ENCODE measurements at places on chromosomes 11 and 22.

- DNase-seq, result peak; percentile 30
Observed at GRCh38 chr11:63768237-63769041, at the start of gene ZFTA. Gene ZFTA, minus strand, starts transcription at chr11:63768775. Its CDS starts 153 bp downstream, at chr11:63768622.

GRCh38 chr11:8720868-8721608 is 38.4 kb downstream of the RPL27A start:
- no peak for DNase-seq

- DNase-seq, result no peak
Observed at GRCh38 chr11:122293296-122294023, 177.4 kb upstream of the BLID start.

GRCh38 chr11:10561043-10561818 is 7.2 kb downstream of the LYVE1 start:
- no peak for DNase-seq

- DNase-seq, result no peak
Observed at GRCh38 chr11:65382804-65383368, 440 bp upstream of the SLC25A45 start.

- DNase-seq, result no peak
Observed at GRCh38 chr11:12007769-12008737, at the start of gene DKK3. Gene DKK3, minus strand, starts transcription at chr11:12008626. Its CDS starts 44 bp downstream, at chr11:12008582.

DNA sequence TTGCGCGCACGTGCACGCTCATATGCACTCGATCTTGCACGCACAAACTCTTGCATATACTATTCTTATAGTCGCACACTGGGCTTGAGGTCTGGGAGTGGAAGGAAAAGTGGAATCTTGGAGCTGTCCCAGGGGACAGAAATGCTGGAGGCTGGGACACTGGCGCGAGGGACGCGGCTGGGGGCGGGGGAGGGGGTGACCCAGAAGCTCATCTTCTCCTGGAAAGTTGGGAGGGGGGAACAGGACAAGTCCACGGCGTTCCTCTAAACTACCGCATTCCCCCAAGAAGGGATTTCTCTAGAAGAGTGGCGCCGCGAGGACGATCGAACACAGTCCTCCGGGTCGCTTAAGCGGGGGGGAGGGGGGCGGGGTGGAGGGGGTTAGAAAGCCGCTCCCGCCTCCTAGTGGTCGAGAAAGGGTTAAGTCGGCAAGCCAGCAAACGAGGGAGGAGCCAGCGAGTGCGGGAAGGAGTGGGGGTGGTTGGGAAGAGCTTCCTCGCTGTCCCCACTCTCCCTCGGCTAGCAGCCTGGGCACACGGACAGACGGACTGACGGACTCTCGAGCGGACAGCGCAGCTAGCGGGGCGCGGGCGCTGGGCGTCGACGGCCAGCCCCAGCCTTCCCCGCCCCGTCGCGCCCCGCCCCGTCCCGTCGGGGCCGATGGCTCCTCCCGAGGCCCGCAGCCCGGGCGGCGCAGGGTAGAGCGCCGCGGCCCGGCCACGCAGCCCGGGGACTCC is at the start of gene RTN4RL2:
RTN4RL2 (plus strand) TSS at position 507 of the 736 bp plus-strand sequence. CDS start 338 bp downstream, outside the sequence.
- no peak for DNase-seq

DNA sequence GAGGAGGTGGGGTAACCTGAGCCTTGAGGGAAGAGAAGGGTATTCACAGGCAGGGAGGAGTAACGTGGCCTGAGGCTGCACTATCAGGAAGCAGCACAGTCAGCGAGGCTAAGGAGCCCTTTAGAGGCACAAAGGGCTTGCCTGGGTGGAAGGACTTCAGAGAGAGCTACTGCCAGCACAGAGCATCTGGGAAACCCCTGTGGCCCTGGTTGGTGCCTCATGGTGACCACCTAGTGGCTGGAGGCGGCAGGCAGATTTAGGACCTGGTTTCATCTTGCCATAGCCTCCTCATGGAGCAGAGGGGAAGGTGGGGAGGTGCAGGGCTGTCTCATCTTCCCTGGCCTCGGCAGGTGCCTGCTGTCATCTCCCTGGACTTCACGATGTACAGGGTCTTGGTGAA is 64.5 kb downstream of the MPPED1 start:
- no peak for DNase-seq

- DNase-seq, result no peak
Observed at GRCh38 chr22:20604776-20605221, 97.4 kb downstream of the MED15 start.

- peak; percentile 12 for DNase-seq
Observed at GRCh38 chr22:19429950-19430889, 1.3 kb downstream of the HIRA start.

GRCh38 chr11:129694966-129695365 is 120.7 kb upstream of the TMEM45B start:
- DNase-seq, result no peak

GRCh38 chr22:40525250-40525884 is 111.2 kb downstream of the MRTFA start:
- DNase-seq, result peak; percentile 66

DNA sequence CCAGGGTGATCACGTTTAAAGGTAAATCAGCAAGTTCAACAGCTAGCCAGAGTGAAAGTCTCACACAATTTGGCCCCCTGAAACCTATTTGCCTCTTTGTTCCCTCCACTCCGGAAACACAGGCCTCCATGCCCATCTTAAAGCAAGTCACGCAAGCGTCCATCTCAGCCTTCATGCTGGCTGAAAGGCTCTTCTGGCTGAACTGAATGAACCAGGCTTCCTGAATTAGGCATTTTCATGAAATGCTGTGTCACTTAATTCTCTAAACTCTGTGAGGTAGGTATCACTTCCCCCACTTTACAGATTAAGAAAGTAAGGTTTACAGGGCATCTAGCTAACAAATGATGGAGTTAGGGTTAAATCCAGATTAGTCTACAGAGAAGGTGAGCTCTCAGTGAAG is 1.4 kb downstream of the SLC25A17 start:
- DNase-seq, result no peak

GRCh38 chr11:96326959-96327358 is 16.0 kb downstream of the MAML2 start:
- DNase-seq, result no peak

DNA sequence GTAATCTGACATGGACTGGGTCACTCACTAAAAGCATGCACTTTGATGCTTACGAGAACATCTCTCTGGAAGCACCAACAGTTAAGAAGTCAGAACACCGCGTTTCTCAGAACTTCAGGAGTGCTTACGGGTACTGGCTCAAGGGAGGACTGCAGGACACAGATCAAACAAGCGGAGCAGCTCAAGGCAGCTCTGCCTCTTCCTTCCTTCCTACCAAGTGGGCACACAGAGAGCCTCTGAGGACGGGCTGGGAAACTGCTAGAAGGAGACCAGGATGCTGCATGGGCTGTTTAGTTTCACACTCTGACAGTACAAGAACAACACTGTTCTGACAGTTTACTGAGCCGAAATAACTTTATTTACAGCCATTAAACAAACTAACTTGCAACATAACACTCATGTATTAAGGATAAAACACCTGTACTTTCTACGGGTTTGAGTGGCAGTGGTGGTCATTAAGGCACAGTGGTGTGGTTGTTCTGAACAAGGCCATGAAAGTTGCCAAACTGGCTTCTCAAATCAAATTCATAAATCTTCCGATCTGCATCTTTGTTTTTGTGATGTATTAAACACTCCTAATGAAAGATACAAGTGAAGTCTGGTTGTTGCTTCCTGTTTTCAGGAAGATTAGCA is 37.5 kb downstream of the ARFGAP3 start:
- no peak for DNase-seq

DNA sequence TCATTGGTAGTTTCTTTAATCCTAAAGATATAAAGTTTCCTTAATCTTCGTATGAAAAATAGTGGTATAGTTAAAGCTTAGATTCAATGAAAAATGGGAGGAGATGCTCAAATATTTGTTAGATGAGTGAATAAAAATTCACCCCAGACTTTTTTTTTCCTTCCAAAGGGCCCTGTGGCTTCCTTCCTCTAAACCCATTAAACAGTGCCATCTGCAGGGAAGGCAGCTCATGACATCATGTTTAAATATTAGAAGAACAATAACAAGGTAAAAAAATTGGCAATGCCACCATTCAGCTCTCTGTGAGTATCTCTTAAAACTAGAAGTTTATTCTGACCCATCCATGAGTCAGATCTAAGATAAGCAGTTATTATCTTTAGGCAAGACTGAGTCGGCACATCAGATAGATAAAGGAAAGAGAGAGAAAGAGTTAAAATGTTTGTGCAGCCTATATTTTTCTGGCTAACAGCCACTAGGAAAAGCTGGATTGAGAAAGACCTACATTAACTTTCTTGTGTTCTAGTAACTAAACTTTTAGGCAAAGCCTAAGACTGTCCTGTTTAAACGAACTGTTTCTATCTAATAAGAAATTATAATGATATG is 19.1 kb upstream of the OOSP1 start:
- DNase-seq, result peak; percentile 12

- no peak for DNase-seq
Observed at GRCh38 chr11:18299721-18300120, 22.2 kb downstream of the HPS5 start.

- no peak for DNase-seq
Observed at GRCh38 chr22:18096823-18097222, 13.8 kb upstream of the TUBA8 start.

DNA sequence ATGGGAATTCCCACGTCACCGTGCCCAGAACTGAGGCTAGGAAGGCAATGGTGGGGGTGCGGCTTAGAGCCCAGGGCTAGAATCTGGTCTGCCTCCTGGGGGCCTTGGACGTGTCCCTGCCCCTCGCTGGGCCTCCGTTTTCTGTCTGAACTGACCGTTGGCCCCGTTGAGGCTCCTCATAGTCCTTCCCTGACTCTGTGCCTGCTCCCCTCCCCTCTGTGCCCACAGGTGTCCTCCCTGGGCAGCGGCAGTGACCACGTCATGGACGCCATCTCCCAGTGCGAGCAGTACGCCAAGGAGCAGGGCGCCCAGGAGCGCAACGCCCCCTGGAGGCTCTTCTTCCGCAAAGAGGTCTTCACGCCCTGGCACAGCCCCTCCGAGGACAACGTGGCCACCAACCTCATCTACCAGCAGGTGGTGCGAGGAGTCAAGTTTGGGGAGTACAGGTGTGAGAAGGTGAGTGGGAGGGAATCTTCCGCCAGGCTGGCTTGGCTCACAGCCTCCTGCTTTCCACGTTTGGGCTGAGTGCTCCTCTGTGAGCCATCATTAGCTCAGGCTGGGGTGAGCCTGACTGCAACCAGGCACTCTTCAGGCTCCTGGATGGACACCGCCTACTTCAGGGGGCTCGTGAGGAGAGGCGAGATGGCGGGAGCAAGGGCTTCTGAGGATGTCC is 63.9 kb downstream of the MYO7A start:
- peak; percentile 25 for DNase-seq

DNA sequence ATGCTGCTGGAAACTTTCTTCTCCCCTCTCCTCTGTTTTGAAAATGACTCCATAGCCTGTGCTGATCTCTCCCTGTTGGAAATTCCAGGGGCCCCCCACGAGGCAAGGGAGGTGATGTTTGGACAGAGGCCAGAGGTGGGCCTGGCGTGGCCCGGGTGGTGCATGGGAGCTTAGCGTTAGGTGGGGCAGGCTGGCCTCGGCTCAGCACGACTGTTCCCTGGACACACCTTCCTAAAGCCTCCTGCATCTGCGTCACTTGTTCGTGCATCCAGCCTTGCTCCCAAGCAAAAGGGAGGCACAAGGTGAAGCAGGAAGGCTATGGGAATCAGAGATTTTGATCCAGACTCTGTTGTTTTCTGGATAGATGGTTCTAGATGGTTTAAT is 135.2 kb downstream of the CEP164 start:
- DNase-seq, result no peak

GRCh38 chr11:36988556-36988955 is 390.5 kb upstream of the RAG2 start:
- DNase-seq, result no peak

GRCh38 chr11:47723041-47723440 is 7.9 kb upstream of the AGBL2 start:
- DNase-seq, result no peak

- no peak for DNase-seq
Observed at GRCh38 chr11:21625982-21626381, 566.9 kb upstream of the ANO5 start.

DNA sequence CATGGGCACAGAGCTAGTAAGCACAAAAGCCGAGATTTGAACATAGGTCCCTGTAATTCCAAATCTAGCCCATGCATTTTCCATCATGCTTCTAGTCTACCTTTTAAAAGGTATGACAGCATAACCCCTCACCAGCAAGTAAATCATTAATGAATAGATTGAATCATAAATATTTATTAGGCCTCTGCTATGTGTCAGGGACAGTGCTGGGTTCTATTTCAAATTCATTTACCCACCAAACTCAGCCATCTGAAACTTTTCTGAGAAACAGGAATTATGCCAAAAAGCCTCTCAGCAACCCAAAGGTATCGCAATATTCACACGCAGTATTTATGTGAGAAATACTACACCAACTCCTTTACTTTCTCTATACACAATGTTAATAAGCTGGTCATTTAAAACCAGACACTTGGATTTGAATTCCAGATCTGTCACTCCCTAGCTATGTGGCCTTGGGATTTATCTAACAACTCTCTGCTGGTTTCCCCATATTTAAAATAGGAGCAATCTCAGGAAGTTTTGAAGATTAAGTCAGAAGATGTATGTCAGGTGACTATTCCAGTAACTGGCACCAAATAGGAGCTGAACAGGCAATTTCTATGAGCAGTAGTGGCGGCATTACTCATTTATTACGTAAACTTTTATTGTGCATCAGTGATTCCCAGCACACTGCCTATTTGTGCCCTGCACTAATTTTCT is 191.4 kb downstream of the TENM4 start:
- no peak for DNase-seq

DNA sequence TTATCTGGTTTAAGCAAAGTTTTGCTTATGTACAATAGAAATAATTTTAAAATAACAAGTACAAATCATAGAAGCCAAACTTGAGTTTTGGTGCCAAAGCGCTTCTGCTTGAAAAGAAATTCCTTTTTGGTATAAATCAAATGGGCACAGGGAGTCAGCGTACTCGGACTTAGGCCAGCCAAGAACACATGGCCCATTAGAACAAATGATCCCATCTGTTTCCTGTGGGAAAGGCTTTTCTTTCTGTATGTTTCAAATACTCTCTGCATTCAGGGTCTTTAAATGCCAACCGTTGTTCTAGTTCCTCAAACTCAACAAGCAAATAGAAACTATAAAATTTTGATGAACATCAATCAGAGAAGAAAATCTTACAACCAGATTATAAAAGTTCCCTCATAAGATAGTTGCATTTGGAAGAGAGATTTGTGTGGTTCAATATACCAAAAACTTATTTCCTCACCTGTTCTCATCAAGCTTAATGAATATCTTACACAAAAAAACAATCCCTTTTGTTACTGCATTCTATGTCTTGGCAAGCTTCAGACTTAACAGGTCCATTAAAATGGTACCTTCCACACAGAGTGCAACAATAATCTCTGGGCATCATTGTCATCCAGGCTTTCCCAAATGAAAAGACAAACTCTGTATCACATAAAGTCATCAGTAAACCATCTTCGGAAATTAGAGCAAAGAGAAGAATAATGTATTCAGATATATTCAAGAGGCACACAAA is 739.8 kb upstream of the API5 start:
- DNase-seq, result no peak

Measured in CD4-positive, alpha-beta T cell treated with Interleukin-6 at 100 ng/mL for 8 hours (primary cell).